ENCODE measurements at places on chromosomes 3 and 15.

DNA sequence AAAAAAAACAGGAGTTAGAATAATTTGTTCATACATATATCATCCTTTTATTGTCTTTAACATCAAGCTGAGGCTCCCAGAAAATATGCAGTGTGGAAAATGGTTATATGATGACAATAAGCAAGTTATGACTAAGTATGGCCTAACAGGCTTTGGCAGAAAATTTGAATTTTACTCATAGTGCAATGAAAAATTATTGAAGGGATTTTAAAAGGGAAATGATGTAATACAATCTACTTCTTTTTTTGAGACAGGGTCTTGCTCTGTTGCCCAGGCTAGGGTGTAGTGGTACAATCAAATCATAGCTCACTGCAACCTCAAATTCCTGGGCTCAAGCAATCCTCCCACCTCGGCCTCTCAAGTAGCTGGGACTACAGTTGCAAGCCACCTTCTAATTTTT lies 78.7 kb downstream of the FAIM start:
- no peak for DNase-seq

- peak; percentile 79 for DNase-seq
Observed at GRCh38 chr3:101779047-101779821, at the start of gene NXPE3. Gene NXPE3 (plus strand): TSS chr3:101779211. CDS start chr3:101785597, 6,386 bp downstream.

DNA sequence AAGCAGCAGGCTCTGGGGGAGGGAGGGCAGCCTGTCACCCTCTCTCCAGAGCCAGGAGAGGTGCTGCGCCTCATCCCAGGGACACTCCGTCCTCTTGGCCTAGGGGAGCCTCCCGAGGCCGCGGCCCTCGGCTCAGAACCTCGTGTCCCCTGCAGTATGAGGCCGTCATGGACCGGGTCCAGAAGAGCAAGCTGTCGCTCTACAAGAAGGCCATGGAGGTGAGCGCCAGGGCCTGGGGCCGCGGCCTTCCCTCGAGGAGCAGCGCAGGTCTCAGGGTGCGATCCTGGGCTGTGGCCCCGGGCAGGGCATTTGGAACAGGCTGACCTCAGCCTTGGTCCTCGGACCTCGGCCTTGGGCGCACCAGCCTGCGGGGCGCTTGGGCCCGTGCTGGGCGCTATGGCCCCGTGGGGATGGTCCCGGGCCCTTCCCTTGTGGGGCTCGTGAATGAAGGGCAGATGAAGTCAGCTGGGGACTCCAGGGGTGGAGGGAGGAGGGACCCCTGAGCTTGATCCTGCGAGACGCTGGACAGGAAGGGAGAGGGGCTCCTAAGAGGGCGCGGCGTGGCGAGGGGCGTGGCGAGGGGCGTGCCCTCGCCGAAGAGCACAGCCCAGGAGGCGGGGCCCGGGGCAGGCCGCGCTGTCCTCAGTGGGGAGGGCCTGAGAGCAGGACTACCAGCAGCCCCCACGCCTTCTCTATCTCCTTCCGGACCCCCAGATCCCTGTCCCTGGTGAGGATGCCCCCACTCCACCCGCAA lies 32.9 kb downstream of the PSTPIP1 start:
- no peak for DNase-seq

- DNase-seq: peak; percentile 82
Observed at GRCh38 chr3:24686808-24687207, 192.2 kb upstream of the THRB start.

DNA sequence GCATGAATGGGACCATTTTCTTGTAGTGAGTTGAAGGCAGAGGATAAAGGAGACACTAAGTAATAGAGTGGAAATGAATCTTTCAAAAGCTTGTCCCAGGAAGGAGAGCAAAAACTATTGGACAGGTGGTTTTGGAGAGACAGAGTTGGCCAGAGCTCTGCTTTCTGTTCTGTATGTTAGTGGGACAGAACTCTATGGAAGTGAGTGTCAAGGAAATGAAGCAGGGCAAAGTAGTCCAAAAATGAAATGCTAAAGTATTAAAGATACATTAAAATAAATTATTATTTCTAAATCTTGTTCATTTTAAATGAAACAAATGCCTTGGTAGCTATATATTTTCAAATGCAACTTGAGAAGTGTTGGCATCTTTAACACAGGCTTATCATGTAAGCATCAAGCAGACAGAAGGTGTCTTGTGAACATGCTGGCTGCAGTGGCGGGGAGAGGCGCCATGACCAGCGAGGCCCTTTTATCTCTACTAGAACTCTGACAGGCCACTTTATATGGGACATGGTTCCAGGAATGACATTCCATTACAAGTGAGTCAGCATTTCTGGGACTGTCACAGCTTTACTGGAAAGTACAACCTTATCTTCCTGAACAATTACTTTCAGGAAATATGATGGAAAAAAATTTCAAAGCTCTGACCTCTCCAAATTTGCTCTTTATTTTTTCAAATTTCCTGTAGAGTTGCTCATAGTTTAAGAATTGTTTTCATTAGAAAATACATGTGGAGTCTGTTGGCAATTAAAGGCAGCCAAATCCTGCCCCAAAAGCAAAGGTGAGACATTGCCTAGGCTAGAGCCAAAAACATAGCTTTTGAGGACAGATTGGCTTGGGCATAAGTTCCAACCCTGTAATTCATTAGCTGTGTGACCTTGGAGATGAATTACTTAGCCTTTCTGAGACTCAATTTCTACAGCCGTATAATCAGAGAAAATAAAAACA lies 106.5 kb downstream of the ECT2 start:
- peak; percentile 63 for DNase-seq

DNA sequence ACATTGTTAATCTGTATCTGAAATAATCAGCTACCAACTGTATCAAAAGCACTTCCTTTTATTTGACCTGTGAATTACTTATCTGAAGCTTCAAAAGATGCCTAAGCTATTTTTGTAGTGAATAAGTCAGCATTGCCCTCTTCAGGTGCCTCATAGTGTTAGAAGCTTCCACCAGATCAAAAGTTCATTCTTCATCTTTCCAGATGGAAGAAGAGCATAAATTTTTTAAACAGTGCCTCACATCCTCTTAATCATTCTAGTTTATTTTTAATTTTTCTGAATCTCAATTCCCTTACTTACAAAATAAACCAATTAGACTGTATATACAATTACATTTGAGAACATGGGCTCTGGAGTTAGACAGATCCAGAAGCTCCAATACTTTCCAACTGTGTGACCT lies 65.0 kb downstream of the MYO5A start:
- peak; percentile 20 for DNase-seq

DNA sequence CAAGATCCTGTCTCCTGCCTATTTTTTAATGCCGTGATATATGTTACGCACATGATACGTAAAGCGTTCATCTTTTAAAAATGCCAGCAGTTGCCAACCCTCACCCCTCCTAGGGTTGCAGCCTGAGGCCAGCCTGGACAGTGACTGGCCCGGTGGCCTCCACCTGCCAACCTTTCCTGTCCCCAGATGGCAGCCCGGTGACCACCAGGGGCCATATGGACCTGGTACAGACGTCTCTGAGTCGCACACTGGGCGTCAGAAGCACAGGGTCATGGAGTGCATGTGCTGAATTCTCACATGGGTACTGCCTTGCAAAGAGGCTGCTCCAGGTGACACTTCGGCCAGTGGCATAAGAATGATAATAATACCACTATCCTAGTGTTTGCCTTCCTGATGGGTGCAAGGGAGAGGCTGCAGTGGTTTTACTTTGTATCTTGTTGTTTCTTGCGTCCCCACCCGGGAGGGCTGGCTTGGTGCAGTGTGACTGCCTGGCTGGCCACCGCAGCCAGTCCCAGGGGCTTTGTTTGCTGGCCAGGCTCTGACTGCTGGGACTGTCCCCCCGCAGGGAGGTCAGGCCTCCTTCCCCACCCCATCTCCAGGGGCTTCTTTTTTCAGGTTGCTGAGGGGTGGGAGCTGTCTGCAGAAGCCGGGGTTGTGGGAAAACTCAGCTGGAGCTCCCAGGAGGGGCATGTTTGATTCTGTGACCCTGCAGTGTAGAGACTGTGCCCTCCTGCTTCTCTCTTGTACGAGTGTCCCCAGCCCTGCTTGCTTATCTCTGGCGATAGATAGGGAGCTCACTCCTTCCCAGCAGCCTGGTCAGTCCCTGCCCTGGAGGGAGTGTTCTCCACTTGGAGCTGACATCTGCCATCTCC lies 16.9 kb downstream of the FBLN2 start:
- no peak for DNase-seq

DNA sequence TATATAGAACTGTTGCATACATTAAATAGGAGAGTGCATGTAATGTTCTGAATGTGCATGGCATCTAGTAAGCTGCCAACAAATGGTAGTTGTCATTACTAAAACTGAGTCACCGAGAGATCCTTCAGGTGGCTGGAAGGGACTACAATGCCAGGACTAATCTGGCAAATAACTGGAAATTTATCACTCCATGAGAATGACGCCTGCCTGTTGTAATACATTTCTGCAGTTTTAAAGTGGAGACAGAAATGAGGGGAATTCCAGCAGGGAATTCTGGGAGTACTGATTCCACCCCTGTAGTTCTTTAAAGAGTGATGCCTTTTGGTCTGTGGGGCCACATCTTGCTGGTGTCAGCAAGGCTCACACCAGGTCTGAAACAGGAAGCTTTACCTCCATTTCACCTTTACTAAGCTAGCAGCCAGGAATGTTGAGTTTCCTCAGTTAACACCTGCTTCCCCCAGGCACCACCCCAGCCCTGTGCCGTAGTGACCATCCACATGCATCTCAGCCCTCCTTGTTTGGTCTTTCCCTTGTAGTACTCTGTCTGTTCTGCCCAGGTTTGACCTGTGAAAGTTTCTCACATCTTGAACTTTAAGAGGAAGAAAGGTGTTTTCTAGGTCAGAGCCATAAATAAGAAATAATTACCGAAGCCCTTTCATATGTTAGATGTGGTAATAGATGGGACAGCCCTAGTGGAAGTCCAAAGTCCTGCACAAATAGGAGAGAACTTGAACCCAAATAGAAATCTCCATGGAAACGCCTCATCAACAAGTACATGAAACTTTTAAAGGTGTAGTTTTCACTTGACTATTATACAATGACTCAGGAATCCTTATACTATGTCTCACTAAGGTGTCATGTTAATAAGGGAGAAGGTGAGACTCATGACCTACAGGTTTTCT lies 56.7 kb upstream of the LMOD3 start:
- DNase-seq: peak; percentile 8

GRCh38 chr3:82685761-82686160 lies 924.3 kb upstream of the GBE1 start:
- no peak for DNase-seq

DNA sequence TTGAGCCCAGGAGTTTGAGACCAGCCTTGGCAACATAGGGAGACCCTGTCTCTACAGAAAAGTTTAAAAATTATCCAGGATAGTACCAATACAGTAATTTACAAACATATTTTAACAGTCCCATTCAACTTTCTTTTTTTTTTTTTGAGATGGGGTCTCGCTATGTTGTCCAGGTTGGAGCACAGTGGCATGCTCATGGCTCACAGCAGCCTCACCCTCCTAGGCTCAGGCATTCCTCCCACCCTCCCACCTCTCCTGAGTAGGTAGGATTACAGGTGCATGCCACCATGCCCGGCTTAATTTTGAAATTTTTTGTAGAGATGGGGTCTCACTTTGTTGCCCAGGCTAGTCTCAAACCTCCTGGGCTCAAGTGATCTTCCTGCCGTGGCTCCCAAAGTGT lies 12.5 kb upstream of the MAP6D1 start:
- DNase-seq: no peak

DNA sequence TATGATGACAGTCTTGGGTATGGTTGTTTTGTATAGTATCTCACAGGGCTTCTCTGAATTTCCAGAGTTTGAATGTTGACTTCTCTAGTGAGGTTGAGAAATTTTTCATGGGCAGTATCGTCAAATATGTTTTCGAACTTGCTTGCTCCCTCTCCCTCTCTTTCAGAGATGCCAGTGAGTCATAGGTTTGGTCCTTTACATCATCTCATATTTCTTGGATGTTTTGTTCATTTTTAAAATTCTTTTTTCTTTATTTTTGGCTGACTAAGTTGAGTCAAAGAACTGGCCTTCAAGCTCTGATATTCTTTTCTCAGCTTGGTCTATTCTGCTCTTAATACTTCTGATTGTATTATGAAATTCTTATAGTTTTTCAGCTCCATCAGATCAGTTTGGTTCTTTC lies 282.3 kb upstream of the NECTIN3 start:
- peak; percentile 60 for DNase-seq

- peak; percentile 33 for DNase-seq
Observed at GRCh38 chr3:116034794-116035193, 410.5 kb downstream of the LSAMP start.

DNA sequence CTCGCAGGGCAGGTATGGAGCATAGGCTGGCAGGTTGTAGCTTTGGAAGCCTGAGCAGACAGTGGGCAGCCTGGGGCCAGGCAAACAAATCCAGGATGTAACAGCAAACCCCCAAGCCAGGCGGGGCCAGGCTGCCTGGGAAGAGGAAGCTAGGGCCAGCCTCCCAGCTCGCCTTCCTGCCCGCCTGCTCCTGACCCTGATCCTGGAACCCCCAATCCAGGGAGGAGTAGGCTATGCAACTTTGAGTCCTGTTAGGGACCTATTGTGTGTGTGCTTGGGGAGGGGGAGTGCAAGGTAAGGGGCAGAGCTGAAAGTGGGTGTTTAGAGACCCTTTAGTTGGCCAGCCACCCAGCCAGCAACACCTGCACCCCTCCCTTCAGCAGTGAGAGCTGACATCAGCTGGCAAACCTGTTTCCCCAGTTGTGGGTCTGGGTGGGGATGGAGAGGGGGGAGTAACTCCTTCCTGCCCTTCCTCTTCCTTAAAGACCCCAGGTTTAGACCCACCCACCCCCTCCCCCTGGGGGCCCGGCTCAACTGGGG lies 2.5 kb downstream of the NBEAL2 start:
- DNase-seq: no peak

DNA sequence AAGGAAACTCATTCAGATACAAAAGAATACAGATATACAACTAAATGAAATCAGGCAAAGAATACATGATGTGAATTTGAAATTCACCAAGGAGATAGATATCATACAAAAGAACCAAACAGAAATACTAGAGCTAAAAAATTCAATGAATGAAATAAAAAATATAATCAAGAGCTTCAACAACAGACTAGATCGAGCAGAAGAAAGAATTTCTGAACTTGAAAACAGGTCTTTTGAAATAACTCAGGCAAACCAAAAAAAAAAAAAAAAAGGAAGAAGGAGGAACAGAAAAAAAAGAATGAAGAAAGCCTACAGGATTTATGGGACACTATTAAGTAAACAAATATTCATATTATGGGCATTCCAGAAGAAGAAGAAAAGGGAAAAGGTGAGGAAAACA lies 137.8 kb downstream of the DMXL2 start:
- DNase-seq: no peak

GRCh38 chr3:192915304-192915703 lies 2.4 kb downstream of the MB21D2 start:
- peak; percentile 68 for DNase-seq
